ENCODE measurements at places on chromosomes 12 and 14. TPM values are rescaled to one million over a fixed set of nuclear protein-coding genes. Genes with fewer than 3 reads are reported as not detected.

DNA sequence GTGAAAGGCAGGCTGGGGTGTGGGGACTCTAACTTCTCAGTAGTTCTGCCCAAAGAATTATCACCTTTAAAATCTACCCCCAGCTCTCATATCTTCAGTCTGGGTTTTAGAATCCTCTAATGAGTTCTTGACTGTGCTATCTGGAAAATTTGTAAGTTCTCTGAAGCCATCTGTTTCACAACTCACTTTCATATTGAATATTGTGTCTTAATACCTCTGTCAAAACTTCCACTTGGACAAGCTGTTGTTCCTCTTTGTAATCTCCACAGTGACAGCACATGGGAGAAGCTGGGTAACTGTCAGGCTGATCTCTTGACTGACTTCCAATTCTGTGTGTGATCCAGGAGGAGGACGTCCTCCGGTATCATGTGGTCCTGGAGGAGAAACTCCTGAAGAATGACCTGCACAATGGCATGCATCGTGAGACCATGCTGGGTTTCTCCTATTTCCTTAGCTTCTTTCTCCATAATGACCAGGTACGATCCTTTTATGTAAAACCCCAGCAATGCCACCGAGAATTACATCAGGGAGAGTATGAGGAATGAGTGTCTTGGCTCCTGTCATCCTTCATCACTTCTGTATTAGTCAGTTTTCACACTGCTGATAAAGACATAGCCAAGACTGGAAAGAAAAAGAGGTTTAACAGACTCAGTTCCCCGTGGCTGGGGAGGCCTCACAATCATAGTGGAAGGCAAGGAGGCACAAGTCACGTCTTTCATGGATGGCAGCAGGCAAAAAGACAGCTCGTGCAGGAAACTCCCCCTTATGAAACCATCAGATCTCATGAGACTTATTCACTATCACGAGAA is 111.9 kb downstream of the STAB2 start:
- no peaks in the 10 kb centered on the region for H3K36me3 ChIP-seq
- no peak overlapping the region for H3K4me3 ChIP-seq
- peaks cover 5% of the 10 kb centered on the region for H3K4me1 ChIP-seq
- DNase-seq: no peak
- peaks cover 46% of the 10 kb centered on the region for H3K27me3 ChIP-seq

DNA sequence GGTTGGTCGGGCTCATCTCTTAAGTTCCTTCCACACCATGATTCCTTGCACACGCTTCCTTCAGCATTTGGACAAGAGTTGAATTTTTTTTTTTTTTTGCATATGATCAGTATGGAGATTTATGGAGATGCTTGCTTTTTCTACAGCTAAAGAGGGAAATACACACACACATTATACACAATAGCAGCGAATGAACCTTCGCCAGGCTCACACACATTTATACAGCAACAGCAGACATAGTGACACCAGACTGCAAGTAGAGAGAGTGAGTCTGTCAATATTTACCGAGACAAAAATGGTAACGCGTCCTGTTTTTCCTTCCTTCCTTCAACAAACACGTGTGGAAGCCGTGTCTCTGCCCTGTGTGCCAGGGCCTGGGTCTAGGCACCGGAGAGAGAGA is 897.9 kb downstream of the BCL11B start:
- H3K36me3 ChIP-seq: no peaks in the 10 kb centered on the region
- no peak for DNase-seq
- H3K27me3 ChIP-seq: no peaks in the 10 kb centered on the region
- H3K4me3 ChIP-seq: no peak overlapping the region
- no peaks in the 10 kb centered on the region for H3K4me1 ChIP-seq
- H3K27ac ChIP-seq: no peak overlapping the region

GRCh38 chr14:91873471-91874415 is 6.4 kb upstream of the TC2N start:
- H3K36me3 ChIP-seq: peaks cover 83% of the 10 kb centered on the region
- H3K4me1 ChIP-seq: peaks cover 49% of the 10 kb centered on the region
- H3K27me3 ChIP-seq: no peaks in the 10 kb centered on the region
- no peak for DNase-seq

DNA sequence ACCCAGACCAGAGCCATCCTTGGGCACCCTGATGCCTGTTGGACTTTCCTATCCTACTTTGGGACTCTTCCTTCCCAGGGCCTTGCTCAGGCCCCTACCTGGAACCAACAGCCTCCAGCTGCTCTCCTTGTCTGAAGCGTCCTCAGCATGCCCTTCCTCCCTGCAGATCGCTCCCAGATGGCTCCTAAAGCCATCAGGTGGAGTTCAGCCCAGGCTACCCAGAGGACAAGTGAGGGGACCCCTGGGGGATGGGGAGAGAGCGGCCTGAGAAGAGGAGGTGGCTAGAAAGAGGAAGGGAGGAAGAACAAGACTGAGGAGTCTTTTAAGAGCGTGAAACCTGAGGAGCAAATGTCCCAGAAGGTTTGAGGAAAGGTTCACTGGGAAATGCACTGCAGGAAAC is 236.6 kb downstream of the ZFP36L1 start:
- no peak for DNase-seq
- H3K27ac ChIP-seq: no peak overlapping the region
- H3K27me3 ChIP-seq: no peaks in the 10 kb centered on the region
- peaks cover 23% of the 10 kb centered on the region for H3K4me1 ChIP-seq
- no peak overlapping the region for H3K4me3 ChIP-seq

DNA sequence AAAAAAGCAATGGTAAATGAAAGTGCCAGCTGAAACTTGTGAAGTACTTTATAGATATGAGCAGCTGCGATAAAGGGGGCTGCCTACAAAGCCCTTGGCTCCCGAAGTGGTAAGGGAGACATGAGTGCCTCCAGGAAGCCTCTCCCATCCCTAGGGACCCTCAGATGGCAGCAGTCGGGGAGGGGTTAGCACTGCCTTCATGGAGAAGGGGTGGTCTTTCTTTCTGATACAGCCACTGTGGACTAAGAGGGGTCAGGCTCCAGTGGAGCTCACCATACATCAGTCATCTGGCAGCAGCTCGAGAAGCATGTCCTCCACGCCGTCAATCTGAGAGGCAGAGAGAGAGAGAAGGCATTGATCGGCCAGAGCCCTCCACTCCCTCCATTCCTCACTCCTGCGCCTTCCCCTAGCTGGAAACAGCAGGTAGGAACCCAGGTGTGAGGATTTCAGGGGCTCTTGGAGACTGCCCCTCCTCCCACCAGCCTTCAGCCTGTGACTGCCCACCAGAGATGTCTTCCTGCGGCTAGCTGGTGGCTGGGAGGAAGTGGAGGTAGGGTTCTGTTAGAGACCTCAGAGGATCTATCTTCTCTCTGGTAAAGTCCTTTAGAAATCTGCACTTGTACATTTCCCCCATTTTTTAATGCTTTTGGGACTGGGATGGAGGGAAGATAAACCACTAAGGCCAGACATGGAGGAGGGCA is 2.3 kb downstream of the TCL1A start:
- no peak overlapping the region for H3K27ac ChIP-seq
- DNase-seq: no peak
- H3K36me3 ChIP-seq: no peaks in the 10 kb centered on the region
- no peaks in the 10 kb centered on the region for H3K4me1 ChIP-seq

DNA sequence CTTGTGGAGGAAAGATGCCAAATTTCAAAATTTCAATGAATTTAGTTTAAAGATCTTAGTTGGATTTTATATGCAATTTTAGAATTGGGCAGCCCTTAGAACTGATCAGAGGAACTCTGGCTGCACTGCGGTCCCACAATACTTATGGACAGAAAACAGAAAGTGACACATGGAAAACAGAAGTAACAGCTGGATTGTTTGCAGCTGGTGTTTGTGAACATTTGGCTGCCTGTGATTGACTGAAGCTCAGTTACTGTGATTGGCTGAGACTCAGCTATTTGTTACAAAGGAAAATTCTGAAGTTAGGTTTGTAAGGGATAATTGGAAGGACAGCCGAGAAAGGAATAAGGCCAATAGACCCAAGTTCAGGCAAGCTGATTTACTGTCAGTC is 10.0 kb upstream of the KRT86 start:
- H3K27ac ChIP-seq: no peak overlapping the region
- peaks cover 33% of the 10 kb centered on the region for H3K4me1 ChIP-seq
- peaks cover 2% of the 10 kb centered on the region for H3K27me3 ChIP-seq
- no peak for DNase-seq
- H3K4me3 ChIP-seq: no peak overlapping the region
- H3K36me3 ChIP-seq: peaks cover 2% of the 10 kb centered on the region

- H3K36me3 ChIP-seq: no peaks in the 10 kb centered on the region
- no peaks in the 10 kb centered on the region for H3K27me3 ChIP-seq
- H3K4me1 ChIP-seq: peaks cover 40% of the 10 kb centered on the region
- peak; percentile 92 for DNase-seq
- H3K4me3 ChIP-seq: peak overlapping the region; percentile 98
These were observed 636 bp downstream of the FBXO33 start for GRCh38 chr14:39431416-39432178.

- no peak within 1 kb of the TSS for H3K27ac ChIP-seq
- H3K36me3 ChIP-seq: peaks cover 1% of the 10 kb centered on the region
- H3K4me1 ChIP-seq: peaks cover 6% of the 10 kb centered on the region
- DNase-seq: peak; percentile 89
- H3K4me3 ChIP-seq: peak within 1 kb of the TSS; percentile 70
- peaks cover 18% of the 10 kb centered on the region for H3K27me3 ChIP-seq
These were observed at the start of gene COCH for GRCh38 chr14:30874120-30874998. COCH (plus strand) TSS chr14:30874559; CDS start chr14:30874939, 380 bp downstream.

DNA sequence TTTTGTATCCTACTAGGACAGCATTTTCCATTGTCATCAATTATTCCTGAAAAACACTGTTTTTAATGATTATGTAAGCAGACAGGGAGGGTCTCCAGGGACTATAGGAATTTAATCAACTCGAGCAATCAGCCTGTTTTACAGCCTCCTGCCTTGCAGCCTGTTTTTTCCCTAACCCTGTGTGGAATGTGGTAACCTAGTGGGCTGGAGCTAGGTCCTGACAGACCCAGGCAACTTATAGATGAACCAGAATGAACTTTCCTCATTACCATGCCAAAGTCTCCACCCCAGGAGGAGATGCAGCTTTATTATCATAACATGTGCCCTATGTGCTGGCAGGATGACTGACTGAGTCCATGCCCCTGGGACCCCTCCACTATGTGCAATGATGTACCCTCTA is 375.1 kb downstream of the BMP4 start:
- H3K4me1 ChIP-seq: no peaks in the 10 kb centered on the region
- DNase-seq: no peak
- H3K4me3 ChIP-seq: no peak overlapping the region
- H3K27me3 ChIP-seq: no peaks in the 10 kb centered on the region
- H3K27ac ChIP-seq: no peak overlapping the region
- no peaks in the 10 kb centered on the region for H3K36me3 ChIP-seq

- no peaks in the 10 kb centered on the region for H3K36me3 ChIP-seq
- H3K27me3 ChIP-seq: no peaks in the 10 kb centered on the region
- H3K27ac ChIP-seq: no peak overlapping the region
- no peak overlapping the region for H3K4me3 ChIP-seq
- H3K4me1 ChIP-seq: peaks cover 25% of the 10 kb centered on the region
These were observed 44.3 kb upstream of the TMPO start for GRCh38 chr12:98471085-98471484.

- H3K27me3 ChIP-seq: peaks cover 31% of the 10 kb centered on the region
- H3K27ac ChIP-seq: no peak overlapping the region
- H3K4me1 ChIP-seq: peaks cover 3% of the 10 kb centered on the region
- DNase-seq: no peak
- H3K36me3 ChIP-seq: no peaks in the 10 kb centered on the region
- H3K4me3 ChIP-seq: no peak overlapping the region
These were observed 8.6 kb downstream of the TMEM179 start for GRCh38 chr14:104595911-104596450.

DNA sequence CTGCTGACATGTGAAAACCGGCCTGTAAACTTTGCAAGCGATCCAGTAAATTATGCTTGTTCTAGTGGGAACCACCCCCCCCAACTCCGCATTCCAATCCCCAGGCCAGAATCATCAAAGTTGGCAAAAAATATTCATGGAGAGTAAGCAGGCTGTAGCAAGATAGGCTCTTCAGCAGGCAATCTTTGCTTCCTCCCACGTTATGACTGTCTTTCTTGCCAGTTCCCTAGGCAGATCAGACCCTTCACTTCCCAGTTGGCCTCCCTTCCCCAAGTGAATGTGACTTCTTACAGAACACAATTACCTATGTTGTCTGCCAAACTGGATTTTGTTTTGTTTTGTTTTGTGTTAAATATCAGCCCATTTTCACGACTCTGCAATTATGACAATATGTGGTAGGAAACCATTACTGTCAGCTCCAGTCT is 1.2 kb upstream of the PTGER2 start:
- peaks cover 32% of the 10 kb centered on the region for H3K4me1 ChIP-seq
- H3K36me3 ChIP-seq: no peaks in the 10 kb centered on the region
- H3K4me3 ChIP-seq: no peak overlapping the region
- H3K27ac ChIP-seq: no peak overlapping the region

- no peak overlapping the region for H3K27ac ChIP-seq
- H3K4me3 ChIP-seq: no peak overlapping the region
- H3K27me3 ChIP-seq: no peaks in the 10 kb centered on the region
- peaks cover 7% of the 10 kb centered on the region for H3K4me1 ChIP-seq
- peaks cover 20% of the 10 kb centered on the region for H3K36me3 ChIP-seq
- no peak for DNase-seq
These were observed 26.8 kb upstream of the MMP17 start for GRCh38 chr12:131801254-131801866.

- no peaks in the 10 kb centered on the region for H3K36me3 ChIP-seq
- H3K27me3 ChIP-seq: peaks cover 6% of the 10 kb centered on the region
- H3K4me3 ChIP-seq: no peak overlapping the region
- DNase-seq: no peak
- H3K4me1 ChIP-seq: peaks cover 12% of the 10 kb centered on the region
These were observed 176.4 kb upstream of the TMTC1 start for GRCh38 chr12:29960122-29960521.

- no peaks in the 10 kb centered on the region for H3K36me3 ChIP-seq
- H3K4me1 ChIP-seq: peaks cover 44% of the 10 kb centered on the region
- no peaks in the 10 kb centered on the region for H3K27me3 ChIP-seq
- H3K27ac ChIP-seq: no peak overlapping the region
These were observed 176.1 kb downstream of the APAF1 start for GRCh38 chr12:98821232-98821631.

DNA sequence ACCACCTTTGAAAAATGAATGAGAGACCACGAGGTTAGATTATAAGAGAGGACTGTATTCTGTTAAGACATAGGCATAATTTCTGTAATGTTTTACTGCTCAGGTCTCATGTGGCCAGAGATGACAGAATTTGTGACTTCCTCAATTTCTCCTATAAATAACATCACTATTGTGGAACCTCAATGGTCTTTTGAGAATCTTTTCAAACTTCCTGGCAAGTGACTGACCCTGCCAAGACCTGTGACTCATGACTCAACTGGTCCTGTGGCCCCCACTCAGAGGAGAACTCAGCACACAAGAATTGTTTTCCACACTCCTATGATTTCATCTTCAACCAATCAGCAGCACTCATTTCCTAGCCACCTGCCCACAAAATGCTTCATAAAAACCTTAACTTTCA is 508.2 kb upstream of the ATP2B1 start:
- peaks cover 8% of the 10 kb centered on the region for H3K4me1 ChIP-seq
- no peak overlapping the region for H3K4me3 ChIP-seq
- peaks cover 2% of the 10 kb centered on the region for H3K36me3 ChIP-seq
- no peak overlapping the region for H3K27ac ChIP-seq
- H3K27me3 ChIP-seq: no peaks in the 10 kb centered on the region
- no peak for DNase-seq

- no peak overlapping the region for H3K4me3 ChIP-seq
- no peak for DNase-seq
- peaks cover 7% of the 10 kb centered on the region for H3K36me3 ChIP-seq
- no peaks in the 10 kb centered on the region for H3K27me3 ChIP-seq
These were observed 15.8 kb downstream of the DTD2 start for GRCh38 chr14:31441273-31442111.

C14orf39 gene
- 0.36 TPM for total RNA-seq

MIP gene
- not detected for total RNA-seq

LRFN5 gene
- total RNA-seq: 0.10 TPM

SLC7A7 gene
- total RNA-seq: 1.5 TPM

CD4 gene
- total RNA-seq: 0.72 TPM

RND1 gene
- 1.1 TPM for total RNA-seq

A2ML1 gene
- not detected for total RNA-seq

C14orf180 gene
- not detected for total RNA-seq
